ENCODE measurements at places on chromosomes 1 and 21.

DNA sequence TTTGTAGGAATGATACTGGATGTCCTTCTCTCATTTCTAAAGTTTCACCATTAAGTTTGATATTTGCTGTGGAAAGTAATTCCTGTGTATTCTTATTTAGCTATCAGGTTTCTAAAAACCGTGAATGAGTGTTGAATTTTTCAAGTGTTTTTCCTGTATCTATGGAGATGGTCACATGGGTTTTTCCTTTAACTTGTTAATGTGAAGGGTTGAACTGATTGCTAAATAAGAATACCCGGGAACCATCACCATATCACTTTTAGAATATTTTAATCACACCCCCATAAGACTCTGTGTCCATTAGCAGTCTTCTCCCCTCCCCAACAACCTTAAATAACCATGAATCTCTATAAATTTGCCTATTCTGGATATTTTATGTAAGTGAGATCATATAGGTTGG, 16.5 kb upstream of the ASAP3 start:
- no peak for DNase-seq

DNA sequence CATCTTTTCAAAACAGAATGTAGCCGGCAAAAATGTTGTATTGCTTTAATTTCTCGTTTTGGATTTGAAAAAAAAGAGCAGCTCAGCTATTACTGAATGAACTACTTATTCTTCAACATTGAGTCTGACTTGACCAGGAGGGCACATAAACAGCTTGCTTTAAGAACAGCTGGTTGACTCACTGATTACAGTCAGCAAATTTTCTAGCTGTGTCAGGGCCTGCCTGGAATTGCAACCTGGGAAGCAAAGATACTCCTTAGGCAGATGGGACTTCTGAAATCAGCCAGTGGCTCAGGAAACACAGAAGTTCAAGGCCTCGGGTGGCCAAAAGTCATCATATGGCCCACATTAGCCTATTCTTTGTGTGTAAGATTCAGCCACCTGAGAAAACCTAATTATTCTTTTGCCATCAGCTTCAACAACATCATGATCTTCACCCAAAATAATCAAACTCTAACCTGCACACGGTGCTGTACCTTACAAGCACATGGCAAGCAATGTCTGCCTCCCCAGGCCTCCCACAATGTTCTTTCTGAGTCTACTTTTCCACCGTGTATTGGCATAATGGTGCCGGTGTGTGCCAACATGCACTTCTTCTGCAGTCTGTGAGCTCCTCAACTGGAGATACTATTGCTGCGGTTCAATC, 307.2 kb downstream of the HHIPL2 start:
- no peak for DNase-seq

DNA sequence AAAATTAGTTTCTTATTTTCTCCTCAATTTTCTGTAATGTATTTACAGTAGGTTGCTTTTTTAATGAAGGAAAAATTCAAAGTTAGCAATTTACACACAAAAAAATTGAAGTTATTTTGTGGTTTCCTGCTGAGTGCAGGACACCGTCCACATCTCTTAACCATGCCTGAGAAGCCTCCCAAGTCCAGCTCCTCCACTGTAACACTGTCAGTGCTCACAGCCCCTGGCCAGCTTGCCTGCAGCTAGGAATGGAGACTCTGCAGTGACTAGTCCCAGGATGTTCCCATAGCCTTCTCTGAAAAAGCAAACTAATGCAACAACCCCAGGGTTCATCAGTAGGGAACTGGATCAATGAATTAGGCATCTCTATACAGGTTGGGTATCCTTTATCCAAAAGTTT, 3.5 kb downstream of the A3GALT2 start:
- DNase-seq, result no peak

DNA sequence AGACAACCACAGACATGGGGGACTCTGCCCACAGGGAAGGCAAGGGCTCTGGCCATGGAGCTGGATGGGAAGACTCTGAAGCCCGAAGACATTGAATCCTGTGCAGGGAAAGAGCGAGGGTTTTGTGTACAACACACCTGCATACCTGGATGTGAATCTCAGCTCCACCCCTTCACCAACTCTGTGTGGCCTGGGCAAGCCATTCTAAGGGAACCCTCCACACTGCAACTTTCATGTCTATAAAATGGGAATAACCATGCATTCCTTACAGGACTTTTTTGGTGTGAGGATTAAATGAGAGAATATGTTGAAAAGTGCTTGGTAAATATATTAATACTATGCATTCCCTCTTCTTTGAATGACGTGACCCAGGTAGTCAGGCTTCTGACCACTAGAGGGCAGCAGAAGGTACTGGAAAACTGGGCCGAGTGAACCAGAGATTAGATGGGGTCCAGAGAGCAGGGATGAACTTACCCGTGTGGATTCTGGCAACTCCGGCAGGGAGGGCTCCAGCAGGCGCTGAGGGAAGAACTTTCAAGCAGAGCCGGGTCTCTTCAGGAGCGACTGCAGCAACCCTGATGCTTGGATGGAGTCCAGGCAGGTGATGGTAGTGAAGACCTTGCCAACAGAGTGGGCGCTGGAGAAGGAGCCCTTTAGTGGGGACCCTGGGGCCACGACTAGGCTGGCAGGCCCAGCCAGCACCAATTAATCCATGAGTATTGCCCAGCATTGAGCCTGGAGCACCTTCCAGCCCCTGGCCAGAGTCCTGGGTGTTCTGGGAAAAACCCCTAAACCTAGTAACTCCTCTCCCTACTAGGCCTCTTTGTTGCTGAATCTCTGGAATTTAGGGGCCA, 834 bp upstream of the ELF3 start:
- peak; percentile 10 for DNase-seq

DNA sequence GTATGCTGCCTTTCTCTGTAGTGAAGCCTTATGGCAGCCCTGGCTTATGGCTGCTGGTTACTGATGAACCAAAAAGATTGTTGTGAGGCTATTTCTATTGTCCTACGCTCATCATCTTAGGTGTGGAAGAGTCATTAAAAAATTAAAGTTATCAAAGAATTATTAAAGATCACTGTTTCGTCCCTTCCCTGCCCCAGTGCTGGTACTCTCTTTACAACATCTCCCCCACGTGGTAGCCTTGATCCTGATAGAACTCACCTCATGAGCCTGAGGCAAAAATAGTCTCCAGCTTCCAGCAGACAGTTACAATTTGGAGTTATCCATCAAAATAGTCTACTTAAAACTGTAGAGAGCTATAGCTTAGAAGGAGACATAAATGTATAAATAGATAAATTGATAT, 201.5 kb downstream of the S1PR1 start:
- DNase-seq, result no peak

GRCh38 chr1:103170609-103171008, 62.3 kb upstream of the COL11A1 start:
- no peak for DNase-seq

DNA sequence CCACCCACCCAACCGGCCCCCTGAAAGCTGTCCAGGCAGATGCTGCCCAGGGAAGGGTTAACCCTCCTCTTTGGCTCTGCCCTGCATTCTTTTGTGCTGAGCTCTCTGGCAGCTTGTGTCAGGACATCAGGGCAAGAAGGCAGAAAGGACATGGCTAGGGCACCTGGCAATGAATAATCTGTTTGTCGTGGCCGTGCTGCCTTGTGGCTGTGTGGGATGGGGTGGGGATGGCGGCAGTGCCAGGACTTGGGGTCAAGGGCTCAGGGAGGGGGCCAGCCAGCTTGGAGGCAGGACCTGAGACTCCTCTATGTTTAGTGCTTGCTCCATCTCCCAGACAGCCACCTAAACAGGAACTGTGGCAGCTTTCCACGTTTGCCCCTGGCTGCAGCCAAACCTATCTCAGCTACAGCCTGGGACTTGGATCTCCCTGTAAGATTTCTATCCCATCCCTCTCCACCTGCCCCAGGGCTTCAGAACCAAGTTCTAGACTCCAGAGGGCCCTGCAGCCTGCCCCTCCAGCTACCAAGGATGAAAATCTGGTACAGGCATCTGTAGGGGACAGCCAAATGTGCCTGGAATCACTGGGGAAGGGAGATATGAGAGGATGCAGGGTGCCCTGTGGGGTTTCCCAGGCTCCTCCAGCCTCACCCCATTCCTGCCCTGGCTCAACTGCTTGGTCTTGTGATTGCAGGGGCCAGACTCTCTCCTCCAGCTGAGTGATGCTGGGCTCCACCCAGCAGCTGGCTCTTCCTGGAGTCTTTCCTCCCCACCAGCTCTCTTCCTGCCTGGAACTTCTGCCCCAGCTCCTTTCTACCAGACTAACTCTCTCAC, 9.6 kb upstream of the GPR37L1 start:
- DNase-seq, result no peak

DNA sequence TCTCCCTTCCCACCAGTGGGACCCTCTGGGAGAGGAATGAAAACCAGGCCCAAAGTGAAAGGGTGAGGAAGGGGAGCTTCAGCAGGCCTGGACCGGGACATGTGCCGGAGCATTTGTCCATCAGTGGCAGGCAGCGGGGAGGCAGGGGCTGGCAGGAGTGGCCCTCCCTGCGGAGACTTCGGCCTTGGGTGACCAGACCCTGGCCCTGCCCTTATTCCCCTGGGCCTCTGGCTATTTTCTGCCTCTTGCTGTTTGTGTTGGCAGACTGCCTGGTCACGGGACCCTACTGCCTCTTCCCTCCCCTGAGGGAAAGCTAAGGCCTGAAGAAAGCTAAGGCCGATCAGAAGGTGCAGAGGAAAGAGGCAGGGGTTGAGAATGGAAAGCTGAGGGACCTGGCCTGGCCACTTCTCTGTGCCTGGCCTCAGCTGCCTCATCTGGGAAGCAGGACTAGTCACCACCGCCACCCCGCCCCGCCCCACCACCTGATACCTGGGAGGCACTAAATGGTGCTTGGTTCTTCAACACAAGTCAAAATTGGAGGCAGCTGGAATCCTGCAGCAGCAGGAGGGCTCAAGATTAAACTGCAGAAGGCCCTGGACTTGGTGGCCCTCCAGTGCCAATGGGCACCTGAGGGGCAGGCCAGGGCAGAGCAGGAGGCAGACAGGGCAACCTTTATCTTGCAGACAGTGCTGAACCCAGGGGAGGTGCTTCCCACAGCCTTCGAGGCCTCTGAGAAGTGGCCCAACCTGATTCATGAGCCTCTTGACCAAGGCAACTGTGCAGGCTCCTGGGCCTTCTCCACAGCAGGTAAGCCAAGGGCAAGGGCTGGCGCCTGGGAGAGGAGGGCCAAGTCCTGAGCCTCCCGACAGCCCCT, 7.9 kb downstream of the TINAGL1 start:
- no peak for DNase-seq

GRCh38 chr1:23473037-23473800, 10.8 kb downstream of the ASAP3 start:
- no peak for DNase-seq

- no peak for DNase-seq
These were observed 13.8 kb downstream of the EPHX4 start for GRCh38 chr1:92043621-92044020.

DNA sequence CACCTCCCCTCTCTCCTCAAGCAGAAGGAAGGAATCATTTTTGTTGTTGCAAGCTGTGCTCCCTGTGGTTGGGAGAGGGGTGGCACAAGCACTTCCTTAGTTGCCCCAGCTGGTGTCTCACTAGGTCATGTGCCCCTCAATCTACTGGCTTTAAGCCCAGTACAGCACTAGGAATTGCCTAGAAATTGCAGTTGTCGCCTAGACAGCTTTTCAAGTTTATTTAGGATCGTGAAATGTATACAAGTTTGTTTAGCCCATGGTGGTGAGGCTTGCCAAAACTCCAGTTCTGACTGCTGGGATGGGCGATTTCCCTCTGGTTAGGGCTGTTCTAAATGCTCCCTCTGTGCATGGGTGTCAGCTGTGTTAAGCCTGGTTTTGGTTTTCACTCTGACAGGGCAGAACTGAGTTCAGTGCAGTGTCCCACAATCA, 126.8 kb upstream of the ZNF644 start:
- DNase-seq, result peak; percentile 61

GRCh38 chr1:25525361-25525688, 18.1 kb upstream of the LDLRAP1 start:
- no peak for DNase-seq

DNA sequence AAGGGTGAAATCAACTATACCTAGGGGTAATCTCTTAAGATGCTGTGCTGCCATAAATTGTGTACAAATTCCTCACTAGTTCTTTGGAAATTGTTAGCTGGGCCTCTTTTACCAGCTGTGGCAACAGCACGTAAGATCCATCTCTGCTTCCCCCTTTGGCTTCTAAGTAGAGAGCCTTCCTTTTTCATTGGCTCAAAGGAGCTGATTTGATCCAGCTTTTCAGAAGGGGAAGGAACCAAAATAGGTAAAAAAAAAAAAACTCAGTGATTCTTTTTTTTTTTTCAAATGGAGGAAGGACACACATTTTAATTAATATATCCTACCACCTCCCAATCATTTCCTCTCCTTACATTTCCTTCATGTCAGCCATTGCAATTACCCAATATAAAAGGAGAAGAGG, 4.0 kb upstream of the RCAN1 start:
- peak; percentile 24 for DNase-seq

- no peak for DNase-seq
These were observed 202.1 kb downstream of the KAZN start for GRCh38 chr1:14800500-14801076.

DNA sequence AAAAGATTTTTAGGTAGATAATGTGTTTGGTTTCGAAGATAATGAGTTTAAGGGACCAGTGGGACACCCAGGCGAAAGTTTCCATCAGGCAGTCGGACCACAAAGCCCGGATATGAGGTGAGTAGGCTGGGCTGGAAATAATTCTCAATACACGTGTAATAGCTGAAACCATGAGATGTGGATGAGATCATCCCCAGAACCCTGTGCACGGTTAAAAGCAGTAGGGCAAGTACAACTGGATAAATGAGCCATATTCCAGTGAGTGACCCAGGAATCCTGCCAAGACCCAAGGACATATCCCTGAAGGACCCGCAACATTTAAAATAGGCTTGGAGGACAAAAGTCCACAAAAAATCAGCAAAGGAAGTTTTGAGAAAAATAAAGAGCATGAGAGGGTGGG, 21.5 kb upstream of the NHLH2 start:
- DNase-seq, result no peak

GRCh38 chr1:37501661-37502060, 12.9 kb downstream of the MEAF6 start:
- DNase-seq, result no peak

DNA sequence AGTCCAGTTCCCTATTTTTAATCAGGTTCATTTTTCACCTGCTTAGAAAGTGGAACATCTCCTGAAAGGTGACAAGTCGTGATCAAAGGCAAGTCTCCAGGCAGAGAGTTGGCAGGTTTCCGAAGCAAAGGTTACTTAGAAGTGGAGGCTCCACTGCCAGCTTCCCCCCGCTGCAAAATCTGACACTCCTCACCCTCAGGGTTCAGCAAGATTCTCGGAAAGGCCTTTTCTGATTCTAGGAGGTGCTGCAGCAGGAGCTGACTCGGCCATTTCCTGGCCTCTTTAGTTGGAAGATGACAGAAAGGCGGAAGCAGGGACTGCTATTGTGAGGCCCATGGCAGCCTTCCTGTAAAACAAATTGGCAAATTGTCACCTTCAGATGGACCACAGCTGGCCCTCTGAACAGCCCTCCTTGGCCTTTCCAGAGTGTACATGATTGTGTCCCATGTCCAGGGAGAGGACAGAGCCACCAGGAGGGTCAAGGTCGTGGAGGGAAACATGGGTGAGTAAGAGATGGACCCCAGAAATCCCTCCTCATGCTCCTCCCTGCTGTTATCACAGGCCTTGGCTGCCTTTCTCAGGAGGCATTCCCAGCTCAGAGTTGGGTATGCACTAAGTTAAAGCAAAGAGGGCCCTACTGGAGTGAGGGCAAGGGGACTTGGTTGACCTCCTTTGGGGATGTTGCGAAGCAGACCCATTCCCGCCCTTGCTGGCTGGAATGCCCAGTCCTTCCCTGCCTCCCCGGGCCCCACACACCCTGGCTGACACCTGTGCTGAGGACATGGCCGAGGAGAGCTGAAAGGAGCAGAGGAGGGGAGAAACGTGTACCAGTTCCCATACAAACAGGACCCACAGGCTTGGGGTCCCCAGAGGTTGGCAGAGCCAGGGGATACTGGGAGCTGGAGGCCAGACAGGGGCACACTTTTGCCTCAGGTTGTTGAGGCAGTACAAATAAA, 115.5 kb upstream of the IRF2BP2 start:
- peak; percentile 35 for DNase-seq
